CD4-positive, alpha-beta T cell treated with Interleukin-2 at 100 ng/mL for 4 hours (primary cell): ENCODE measurements at places on chromosomes 2 and 18.

DNA sequence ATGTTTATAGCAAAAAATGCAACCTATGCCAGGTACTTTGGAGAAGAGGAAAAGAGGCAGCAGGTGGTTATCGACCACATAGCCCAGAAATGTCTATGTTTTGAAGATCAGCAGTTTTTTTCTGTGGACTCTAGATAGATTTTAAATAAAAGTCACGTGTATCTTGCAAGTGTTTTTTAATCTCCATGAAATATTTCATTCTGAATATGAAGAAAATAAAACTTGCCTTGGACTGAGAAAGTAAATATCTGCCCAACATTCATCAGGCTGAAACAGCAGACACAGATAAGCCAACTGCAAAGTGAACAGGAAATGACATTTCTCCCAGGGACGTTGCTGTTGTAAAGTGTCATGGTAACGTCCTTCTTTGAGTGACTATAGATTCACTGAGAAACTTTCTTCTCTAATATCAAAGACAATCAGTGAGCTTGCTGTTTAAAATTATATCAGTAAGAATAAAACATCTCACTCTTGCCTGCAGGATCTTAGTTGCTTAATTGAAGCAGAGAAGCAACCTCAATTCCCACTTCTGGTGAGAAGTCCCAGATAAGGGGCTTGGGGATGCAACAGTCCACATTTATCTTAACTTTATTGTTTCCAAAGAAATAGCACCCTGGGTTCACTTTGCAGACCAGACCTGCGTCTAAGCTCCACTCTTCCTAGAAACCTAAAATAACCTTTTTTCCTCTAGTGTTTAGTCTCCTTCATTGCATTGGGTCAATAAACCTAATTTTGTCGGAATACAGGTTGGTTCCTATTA lies 6.3 kb downstream of the MYOM1 start:
- peak; percentile 17 for DNase-seq

- no peak for DNase-seq
Observed at GRCh38 chr18:26429535-26430226, 118.7 kb downstream of the KCTD1 start.

- no peak for DNase-seq
Observed at GRCh38 chr18:11994703-11995444, 13.6 kb downstream of the IMPA2 start.

- no peak for DNase-seq
Observed at GRCh38 chr2:99771681-99772333, 282.0 kb upstream of the REV1 start.

GRCh38 chr2:37357069-37357468 lies 12.6 kb downstream of the QPCT start:
- DNase-seq, result no peak

DNA sequence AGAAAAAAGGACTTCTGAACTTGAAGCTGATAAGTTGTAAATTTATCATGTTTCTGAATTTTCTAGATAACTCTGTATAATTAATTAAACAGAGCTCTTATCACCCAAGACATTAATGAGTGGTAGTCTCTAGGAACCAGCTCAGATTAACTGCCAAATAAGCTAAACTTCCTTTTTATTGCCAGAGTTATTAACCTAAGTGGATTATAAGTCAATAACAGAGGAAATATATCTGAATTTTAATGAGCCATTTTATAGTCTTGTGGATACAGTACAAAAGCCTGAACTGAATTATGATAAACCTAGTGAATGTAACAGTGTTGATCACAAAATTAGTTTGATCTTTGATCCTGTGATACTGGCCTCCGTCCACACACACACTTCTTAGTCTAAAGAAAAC lies 111.5 kb downstream of the COMMD1 start:
- no peak for DNase-seq

DNA sequence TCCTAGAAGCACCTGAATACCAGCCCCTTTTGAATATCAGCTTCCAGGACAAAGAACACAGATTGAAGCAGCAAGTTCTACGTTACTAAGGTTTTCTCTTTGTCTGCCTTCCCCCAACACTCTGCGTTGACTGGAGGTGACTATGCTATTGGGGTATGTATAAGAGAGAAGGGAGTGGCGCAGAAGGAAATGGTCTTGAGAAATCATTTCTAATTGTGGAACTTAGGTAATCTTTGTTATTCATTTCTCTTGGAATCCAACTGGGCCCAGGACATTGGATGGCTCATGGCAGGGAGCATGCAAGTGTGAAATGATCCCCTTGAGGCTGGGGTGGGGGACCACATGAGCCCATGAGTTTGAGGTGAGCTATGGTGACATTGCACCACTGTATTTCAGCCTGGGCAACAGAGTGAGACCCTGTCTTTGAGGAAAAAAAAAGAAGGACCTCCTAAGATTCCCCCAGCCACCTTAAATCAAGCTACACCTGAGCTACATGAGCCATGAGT lies 29.7 kb downstream of the XDH start:
- DNase-seq, result no peak

DNA sequence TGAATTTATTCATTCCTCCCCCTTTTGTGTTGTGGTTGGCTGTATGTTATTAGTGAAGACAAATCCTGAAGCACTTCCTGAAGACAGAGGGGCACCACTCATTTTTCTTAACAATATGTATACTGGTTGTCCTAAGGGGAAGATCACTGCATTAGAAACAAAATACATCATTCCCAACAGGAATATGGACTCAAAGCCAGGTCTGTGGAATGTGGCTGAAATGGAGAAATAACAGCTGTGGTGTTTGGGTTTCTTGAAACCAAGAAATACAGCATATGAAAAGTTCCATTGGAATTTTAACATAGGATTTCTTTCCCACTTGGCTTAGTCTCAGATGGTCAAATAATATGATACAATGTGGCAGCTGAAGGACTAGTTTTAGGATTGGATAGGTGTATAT lies 267.6 kb downstream of the KCNE4 start:
- DNase-seq, result no peak

GRCh38 chr2:126642031-126642430 lies 13.9 kb upstream of the GYPC start:
- no peak for DNase-seq

- DNase-seq, result no peak
Observed at GRCh38 chr2:69789175-69789721, 40.2 kb upstream of the GMCL1 start.

DNA sequence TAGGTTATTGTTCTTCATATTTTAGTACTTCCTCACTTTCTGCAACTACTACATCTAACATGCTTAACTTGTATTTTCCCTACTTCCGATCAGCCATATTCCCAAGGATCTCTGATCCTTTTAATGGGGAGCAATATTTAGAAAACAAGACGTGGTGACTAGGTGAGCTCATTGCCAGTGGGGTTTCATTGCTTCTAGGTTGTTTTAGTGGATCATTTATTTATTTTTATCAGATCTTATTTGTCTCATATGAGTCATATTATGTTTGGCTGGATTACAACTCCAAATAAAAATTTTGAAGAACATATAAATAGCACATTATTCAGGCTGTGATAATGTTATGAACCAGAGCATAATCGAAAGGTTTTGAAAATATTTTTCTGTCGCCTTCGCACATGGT lies 480.9 kb upstream of the TMEFF2 start:
- no peak for DNase-seq

- no peak for DNase-seq
Observed at GRCh38 chr2:45909171-45909565, 257.7 kb downstream of the PRKCE start.

- no peak for DNase-seq
Observed at GRCh38 chr2:230968921-230969658, 26.8 kb upstream of the SPATA3 start.

DNA sequence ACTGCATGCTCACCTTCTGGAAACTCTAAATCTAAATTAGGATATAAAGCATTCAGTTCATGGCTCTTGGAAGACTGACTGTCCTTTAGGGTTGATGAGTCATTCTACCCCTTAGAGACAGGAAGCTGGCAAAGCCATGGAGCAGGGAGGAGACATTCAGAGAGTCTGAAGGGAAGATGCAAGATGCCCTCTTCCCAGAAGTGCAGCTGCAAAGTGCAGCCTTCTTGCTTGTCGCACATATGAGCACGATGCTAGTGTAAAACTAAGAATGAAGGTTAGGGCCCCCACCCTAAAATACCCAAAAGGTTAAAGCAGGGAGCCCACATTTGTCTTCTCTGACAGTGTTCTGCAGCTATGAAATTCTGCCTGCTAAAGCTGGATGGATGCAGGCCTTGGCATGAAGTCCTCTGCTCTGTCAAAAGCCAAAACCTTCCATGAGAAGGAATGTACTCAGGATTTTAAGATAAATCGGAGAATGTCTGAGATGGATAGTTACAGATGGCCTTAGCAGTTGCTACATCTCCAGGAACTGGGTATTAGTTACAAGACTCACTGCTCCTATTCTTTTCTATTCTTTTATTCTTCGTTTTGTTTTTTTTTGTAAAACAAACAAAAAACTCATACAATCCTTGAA lies 89.7 kb downstream of the POLE4 start:
- DNase-seq, result no peak

GRCh38 chr2:168663993-168664392 lies 138.4 kb upstream of the NOSTRIN start:
- DNase-seq, result no peak

DNA sequence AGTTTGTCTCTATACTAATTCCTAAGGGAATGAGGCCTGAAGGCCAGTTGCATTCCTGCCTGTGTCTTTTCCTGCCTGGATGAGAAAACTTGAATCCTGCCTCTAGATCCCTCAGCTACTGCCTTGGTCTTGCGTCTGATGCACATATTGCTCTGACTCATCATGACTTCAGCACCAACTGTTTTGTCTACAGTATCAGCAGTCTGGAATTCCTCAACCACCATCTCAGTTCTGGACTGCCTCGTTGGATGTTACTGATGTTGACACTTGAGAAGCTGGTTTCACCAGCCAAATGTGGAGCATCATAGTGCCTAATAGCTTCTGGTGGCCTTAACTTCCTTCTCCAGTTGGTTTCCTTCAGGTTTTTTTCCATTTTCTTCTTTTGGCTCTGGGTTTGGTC lies 211.0 kb downstream of the CTNNA2 start:
- no peak for DNase-seq

DNA sequence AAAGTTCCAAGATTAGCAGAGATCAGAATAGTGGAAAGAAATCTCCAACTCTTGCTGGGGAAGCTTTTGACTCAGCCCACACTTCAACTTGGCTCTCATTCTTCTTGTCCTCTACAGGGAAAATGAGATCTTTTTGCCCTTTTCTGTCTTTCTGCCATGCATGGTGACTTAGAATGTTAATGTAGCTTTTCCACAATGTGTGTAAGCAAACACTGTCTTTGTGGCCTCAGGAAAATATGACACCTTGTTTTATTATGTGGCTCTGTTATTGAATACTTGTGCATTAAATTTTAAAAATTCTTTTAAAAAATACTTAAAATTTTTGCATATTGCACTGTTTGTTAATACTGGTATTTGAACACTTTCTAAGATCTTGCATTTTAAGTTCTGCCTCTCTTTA lies 65.4 kb upstream of the WDR75 start:
- DNase-seq, result no peak

- DNase-seq, result no peak
Observed at GRCh38 chr2:167925758-167926157, 321.6 kb downstream of the STK39 start.

DNA sequence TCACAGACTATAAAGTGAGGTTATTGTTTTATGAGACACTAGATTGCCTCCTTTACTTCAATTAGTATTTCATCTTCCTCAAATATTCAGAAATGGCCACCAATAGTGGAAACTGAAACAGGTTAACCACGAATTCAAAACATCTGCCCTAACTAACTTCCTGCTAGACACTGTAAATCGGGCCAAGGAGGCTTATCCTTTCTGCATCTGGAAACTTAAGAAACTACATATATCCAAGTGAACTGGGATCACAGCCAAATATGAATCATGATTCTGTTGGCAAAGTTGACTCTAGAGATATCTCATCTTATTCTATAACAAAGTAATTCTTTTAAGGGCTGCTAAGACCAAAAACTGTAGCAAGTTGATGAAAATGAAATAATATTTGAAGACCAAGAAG lies 136.6 kb upstream of the ZC3H15 start:
- DNase-seq, result no peak

DNA sequence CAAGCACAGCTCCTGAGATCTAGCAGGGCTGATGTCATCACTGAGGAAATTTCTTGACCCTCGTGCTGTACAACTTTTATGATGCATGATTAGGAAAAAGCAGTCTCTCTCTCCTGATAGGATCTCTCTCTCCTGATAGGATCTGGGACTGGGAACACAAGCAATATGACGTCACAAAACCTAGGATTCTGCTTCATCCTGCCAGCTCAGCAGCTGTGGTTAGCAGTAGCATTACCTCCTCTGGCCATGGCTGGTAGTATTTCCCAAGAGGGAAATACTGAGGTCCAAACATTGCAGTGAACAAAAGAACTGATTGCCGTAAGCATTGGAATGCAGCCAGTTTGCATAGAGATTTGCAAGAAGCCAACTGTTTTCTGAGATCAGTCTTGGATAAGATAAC lies 521.2 kb upstream of the POU3F3 start:
- no peak for DNase-seq

DNA sequence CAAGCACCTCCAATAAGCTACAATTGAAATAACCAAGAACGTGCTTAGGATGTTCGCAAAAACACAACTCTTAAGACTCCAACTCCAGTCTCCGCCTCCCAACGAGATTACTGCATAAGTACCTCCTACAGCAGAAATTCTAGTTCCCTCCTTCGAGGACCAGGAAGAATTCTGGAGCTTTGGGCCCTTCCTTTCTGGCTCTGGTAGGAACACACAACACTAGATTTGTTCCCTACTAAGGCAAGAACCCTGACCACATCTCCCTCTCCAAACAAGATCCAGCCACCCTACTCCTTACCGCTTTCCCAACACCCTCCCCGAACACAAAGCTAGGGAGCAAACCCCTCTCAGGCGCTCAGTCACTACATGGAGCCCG lies 721 bp downstream of the ADAM17 start:
- peak; percentile 32 for DNase-seq

DNA sequence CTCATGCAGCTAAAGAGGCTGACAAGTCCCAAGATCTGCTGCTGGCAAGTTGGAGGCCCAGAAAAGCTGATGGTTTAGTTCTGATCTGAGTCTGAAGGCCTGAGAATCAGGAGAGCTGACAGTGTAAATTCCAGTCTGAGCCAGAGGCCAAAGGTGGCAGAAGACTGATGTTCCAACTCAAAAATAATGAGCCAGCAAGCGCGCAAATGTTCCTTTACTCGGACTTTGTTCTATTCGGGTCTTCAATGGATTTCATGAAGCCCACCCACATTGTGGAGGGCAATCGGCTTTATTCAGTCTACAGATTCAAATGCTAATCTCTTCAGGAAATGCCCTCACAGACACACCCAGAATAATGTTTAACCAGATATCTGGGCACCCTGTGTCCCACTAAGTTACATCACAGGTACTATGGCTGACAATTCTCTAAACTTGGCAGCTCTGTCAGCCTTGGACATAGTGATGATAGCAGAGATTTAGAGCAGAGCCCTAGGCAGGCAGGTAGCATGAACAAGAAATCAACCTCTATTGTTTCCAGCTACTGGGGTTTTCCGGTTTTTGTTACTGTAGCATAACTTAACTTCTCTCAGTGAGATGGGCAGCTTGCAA lies 318.5 kb downstream of the HRH4 start:
- DNase-seq, result no peak

DNA sequence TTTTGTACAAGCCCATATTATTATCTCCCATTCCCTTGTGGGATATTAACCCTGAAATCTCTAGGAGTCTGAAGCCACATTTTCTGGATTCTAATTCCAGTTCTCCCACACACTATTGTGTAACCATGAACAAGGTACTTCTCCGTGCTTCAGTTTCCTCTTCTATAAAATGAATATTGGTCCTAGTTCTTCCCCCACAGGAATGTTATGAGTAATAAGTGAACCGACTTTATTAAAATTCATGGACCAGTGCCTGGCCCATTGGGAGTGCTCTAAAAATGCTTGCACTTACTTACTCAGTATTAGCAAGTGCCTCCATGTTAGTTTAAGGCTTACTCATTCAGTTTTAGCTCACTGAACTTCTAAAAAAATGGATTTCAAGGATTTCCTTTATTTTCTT lies 1.4 kb upstream of the ACMSD start:
- no peak for DNase-seq
